Left hindlimb (tissue), 1 donor: ENCODE measurements at places on chromosomes 16 and 17.

GRCh38 chr17:58325976-58326468 is 2.6 kb downstream of the TSPOAP1 start:
- no peak for DNase-seq

DNA sequence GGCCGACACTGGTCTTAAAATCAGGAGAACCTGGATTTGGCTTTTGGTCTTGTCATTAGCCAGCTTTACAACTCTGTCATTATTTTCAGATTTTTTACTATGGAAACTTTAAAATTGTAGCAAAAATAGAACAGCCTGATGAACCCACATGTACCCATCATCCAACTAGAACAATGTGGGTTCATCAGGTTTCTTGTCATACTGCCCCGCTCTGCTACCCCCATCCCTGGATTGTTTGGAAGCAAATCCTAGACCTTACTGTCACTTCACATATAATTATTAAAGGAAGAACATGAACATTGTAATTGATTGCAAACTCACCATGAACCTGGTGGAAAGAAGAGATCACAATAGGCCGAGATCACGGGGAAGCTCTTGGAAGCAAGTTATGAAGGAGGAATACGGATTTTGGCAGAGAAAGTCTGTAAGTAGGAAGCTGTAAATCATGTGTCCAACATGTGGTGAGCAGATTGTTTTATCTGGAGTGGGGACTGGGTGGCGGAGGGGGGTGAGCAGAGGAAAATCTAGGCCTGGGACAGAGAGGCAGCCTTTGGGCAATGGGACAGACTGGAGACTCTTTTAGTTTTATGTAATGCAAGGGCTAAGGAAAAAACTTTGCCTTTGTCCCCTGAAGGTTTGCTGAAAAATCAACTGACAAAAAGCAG is 67.0 kb downstream of the PITPNC1 start:
- DNase-seq: peak; percentile 53

- no peak for DNase-seq
Observed at GRCh38 chr16:75092777-75093176, 23.8 kb downstream of the LDHD start.

DNA sequence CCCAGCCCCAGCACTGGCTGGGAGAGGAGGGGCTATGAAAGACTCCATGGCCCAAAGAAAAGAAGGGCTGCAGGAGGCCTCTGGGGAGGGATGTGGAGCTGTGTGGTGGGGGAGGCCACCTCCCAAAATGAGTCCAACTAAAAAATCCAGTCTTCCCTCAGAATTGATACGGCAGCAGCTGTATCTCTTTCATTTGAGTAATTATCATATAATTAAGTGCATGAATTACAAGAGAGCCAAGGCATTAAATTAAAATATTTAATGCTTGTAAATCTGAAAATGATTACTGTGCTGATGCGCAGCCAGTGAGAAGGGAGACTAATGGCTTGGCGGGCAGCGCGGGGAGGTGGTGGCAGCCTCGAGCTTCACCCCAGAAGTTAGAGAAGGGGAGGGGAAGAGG is 192.8 kb downstream of the C16orf78 start:
- DNase-seq: no peak

DNA sequence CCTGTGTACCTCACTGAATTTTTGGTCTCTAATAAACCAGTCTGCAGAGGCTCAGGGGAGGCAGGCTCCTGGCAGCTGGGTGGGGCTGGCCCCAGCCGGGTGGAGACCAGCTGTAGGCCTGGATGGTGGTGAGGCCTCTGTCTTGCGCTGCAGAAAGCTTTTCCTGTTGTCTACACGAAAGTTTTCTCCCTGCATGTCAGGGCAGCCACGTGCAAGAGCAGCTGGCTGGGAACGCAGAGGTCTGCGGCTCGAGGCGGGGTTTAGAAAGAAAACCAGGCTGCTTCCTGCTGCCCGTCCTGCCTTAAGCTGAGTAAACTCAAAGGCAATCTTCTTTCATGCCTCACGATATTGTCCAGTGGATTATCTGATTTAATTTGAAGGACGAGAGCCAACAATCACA is 2.4 kb downstream of the SERPINF1 start:
- DNase-seq: peak; percentile 85

GRCh38 chr17:61641084-61641483 is 50.1 kb upstream of the NACA2 start:
- no peak for DNase-seq

DNA sequence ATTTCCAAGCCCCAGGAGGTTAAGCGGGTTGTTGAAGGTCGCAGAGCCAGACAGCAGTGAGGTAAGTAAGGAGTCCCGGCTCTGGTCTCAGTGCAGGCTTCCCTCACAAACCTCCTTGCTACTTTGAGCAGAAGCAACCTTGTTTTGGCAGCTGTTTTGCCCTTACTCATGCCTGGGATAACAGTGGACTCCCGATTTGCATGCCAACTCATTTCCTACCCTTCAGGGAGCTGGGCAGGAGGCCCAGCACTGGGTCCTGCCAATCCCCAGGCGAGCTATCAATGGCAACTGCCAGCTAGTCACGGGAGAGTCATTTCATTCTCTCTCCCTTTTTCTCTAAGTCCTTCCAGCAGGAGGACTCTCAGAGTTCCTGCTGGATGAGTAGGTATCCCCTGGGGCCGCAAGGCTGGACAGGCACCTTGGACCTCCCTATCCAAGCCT is 72.0 kb upstream of the KSR1 start:
- peak; percentile 59 for DNase-seq

- no peak for DNase-seq
Observed at GRCh38 chr16:72099377-72099818, 5.8 kb downstream of the DHX38 start.

GRCh38 chr17:14605267-14605599 is 304.4 kb downstream of the HS3ST3B1 start:
- no peak for DNase-seq

- DNase-seq: no peak
Observed at GRCh38 chr17:30372755-30373154, 6.0 kb upstream of the CPD start.

DNA sequence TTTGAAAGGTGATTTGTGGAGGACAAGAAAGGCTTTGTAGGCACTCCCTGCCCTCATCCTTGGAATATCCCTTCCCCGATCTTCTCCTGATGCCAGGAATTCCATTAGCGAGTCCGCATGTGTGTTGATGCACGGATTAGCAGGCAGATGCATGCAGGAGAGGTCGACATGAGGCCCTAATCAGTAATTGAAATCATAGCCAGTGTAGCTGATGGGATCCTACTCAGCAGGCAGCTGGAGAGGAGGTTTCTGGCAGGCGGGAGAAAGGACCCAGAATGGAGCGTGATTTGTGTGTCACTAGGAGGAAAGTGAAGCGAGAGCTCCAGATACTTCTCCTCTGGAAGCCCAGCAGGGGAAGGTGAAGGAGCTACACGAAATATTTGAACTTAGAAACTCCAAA is 196.3 kb upstream of the CDH11 start:
- DNase-seq: no peak

- no peak for DNase-seq
Observed at GRCh38 chr17:58764373-58764772, 8.7 kb downstream of the PPM1E start.

- no peak for DNase-seq
Observed at GRCh38 chr17:17826342-17826713, 10.5 kb downstream of the SREBF1 start.

DNA sequence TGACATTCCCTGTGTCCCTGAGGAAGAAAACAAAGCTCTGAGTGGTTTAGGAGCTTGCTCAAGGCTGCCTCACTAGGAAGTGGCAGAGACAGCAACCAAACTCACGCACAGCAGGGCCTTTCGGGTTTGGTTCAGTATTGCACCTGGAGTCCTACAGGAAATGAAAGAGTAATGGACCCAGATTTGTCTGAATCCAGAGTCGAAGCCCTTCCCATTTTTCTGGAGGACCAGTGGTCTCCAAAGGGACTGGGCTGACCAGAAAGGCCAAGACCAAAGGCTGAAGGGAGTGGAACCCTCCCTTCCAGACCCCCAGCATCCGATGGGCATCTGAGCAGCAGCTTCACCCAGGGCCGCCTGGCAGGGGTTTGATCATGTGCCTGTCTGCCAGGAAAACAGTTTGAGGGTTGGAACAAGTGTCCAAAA is 85.5 kb upstream of the RPL38 start:
- DNase-seq: no peak

GRCh38 chr17:36972905-36973304 is 24.2 kb downstream of the AATF start:
- no peak for DNase-seq

GRCh38 chr16:55000595-55000994 is 69.9 kb downstream of the IRX5 start:
- DNase-seq: no peak
